ENCODE measurements at places on chromosomes 5 and 9. TPM values are rescaled to one million over a fixed set of nuclear protein-coding genes. Genes with fewer than 3 reads are reported as not detected.
A peak's percentile ranks its signal among the peaks of the same experiment; 100 is the strongest.

The ARHGEF39 gene
- 0.36 TPM for total RNA-seq

The FIBCD1 gene
- total RNA-seq, result 5.3 TPM

The CCDC152 gene
- total RNA-seq, result 0.36 TPM

- H3K4me3 ChIP-seq, result no peak overlapping the region
- no peak overlapping the region for H3K27ac ChIP-seq
- no peaks in the 10 kb centered on the region for H3K36me3 ChIP-seq
- H3K27me3 ChIP-seq, result no peaks in the 10 kb centered on the region
- peaks cover 17% of the 10 kb centered on the region for H3K4me1 ChIP-seq
Measured at GRCh38 chr5:16805486-16805885, 130.6 kb downstream of the MYO10 start.

DNA sequence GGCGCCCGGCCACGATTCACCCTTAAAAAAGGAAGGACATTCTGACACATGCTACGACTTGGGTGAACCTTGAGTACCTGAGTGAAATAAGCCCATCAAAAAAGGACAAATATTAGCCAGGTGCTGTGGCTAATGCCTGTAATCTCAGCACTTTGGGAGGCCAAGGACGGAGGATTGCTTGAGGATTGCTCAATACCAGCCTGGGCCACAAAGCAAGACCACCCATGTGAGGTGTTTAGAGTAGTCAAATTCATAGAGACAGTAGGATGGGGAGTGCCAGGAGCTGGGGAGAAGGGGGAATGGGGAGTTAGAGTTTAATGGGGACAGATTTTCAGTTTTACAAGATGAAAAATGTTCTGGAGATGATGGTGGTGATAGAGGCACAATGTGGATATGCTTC, 32.1 kb upstream of the IER5L start:
- no peaks in the 10 kb centered on the region for H3K27me3 ChIP-seq
- no peak overlapping the region for H3K4me3 ChIP-seq
- no peak for DNase-seq
- no peak overlapping the region for H3K27ac ChIP-seq

DNA sequence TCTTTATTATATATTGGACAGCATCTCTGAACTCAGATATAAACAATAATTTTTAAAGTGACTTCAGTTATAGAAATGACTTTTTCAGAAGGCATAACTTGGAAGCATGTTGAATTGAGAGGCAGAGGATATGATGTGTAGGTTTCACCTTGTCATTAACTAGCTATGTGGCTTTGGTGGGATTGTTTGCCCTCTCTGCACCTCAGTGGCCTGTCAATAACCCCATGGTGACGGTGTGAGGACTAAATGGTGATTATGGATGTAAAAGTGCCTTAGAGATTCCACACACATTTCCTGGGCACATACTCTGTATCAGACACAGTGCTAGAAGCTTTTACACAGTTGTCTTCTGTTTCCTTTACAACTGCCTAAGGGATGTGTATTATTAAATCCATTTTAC, 234.9 kb upstream of the TRIM32 start:
- peaks cover 19% of the 10 kb centered on the region for H3K4me1 ChIP-seq
- H3K27me3 ChIP-seq, result no peaks in the 10 kb centered on the region
- no peaks in the 10 kb centered on the region for H3K36me3 ChIP-seq
- H3K4me3 ChIP-seq, result no peak overlapping the region
- no peak for DNase-seq

GRCh38 chr5:95380103-95380628, 11.0 kb upstream of the FAM81B start:
- H3K36me3 ChIP-seq, result no peaks in the 10 kb centered on the region
- H3K4me3 ChIP-seq, result no peak overlapping the region
- no peaks in the 10 kb centered on the region for H3K27me3 ChIP-seq
- no peak overlapping the region for H3K27ac ChIP-seq
- H3K4me1 ChIP-seq, result no peaks in the 10 kb centered on the region

DNA sequence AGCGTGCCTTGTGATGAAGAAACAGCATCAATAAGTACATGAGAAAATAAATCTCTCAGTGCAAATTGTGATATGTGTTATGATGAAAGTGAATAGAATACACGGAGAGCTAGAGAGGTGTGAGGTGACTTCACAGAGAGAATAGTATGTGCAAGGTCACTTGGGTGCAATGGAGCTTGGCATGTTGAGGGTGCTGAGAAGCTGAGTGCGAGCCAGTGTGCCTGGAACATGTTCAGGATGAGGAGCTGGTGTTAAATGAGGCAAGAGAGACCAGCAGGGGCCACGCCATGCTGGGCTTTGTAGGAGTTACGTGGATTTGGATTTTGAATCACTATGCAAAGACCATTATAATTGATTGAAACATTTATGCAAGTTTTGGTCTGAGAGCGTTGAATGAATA, 12.8 kb upstream of the RPS23 start:
- DNase-seq, result no peak
- no peaks in the 10 kb centered on the region for H3K27me3 ChIP-seq
- peaks cover 3% of the 10 kb centered on the region for H3K4me1 ChIP-seq
- no peak overlapping the region for H3K4me3 ChIP-seq
- no peak overlapping the region for H3K27ac ChIP-seq

GRCh38 chr5:75681125-75681830, 36.0 kb downstream of the POC5 start:
- H3K4me1 ChIP-seq, result peaks cover 4% of the 10 kb centered on the region
- peaks cover 4% of the 10 kb centered on the region for H3K36me3 ChIP-seq
- H3K27ac ChIP-seq, result peak overlapping the region; percentile 43
- no peak for DNase-seq
- H3K27me3 ChIP-seq, result no peaks in the 10 kb centered on the region

DNA sequence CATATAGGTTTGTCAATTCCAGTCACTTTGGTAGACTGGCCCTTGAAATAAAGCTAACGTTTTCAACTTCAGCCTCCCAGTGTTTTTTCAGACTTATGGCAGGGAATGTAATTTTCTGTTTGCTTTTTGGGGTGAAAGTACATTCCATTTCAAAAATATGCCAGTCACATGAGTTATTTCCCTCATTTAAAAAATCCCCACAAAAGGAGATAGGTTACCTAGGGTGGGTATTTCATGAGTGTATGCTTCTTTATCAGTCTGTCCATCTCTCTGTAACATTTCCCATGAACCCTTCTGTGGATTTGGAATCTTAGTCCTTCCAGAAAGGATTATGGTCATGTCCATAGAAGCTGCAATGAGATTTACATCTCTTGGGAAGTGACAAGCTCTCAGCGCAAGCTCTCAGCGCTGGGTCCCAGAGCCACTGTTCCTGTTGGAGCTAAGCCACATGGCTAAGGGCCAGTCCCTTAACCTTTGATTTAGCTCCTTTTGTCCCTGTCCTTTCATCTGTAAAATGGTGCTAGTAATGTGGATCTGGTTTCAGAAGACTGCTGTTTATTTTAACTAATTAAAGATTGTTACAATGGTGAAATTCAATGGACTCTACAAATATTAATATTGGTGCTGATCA, 294.9 kb downstream of the NR3C1 start:
- peaks cover 10% of the 10 kb centered on the region for H3K4me1 ChIP-seq
- H3K27me3 ChIP-seq, result no peaks in the 10 kb centered on the region
- no peaks in the 10 kb centered on the region for H3K36me3 ChIP-seq
- H3K27ac ChIP-seq, result no peak overlapping the region
- no peak for DNase-seq

DNA sequence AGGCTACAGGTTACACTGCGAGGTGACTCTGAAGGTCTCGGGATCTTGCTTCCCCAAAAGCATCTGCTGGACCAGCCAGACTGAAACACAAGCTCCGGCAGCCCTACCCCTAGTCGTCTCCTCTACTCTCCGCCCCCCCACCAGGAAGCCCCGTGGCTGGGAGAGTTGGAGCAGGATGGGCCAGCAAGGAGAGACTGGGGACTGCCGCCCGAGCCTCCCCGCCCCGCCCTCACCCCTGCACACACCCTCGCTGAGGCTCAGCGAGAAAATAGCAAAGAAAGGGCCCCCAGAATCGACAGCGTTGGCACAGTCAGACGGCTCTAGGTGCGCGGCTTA, 1.3 kb downstream of the TRIM7 start:
- DNase-seq, result peak; percentile 70
- H3K27ac ChIP-seq, result no peak overlapping the region
- peaks cover 7% of the 10 kb centered on the region for H3K27me3 ChIP-seq
- H3K4me3 ChIP-seq, result peak overlapping the region; percentile 65
- no peaks in the 10 kb centered on the region for H3K36me3 ChIP-seq

DNA sequence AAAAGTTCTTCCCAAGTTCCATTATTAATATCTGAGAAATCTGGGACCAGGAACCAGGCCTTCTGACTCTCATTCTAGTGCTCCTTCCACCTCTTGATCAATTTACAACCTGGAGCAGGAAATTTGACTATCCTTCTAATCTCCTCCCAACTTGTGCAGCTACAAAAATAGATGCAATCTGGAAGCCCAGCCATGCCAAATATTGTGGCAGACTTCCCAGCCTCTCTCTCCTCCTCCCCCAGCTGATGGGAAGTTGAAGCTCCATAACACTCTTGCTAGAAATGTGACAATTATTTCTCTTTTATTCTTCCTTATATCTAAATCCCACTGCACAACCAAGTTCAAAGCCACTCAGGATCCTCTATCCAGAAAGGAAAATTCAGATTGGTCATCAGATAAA, 252.1 kb downstream of the SEC61B start:
- H3K27ac ChIP-seq, result no peak overlapping the region
- no peak for DNase-seq
- H3K4me1 ChIP-seq, result no peaks in the 10 kb centered on the region
- H3K36me3 ChIP-seq, result no peaks in the 10 kb centered on the region

Measured in osteoblast (primary cell).